ENCODE measurements at places on chromosomes 6 and 20.

DNA sequence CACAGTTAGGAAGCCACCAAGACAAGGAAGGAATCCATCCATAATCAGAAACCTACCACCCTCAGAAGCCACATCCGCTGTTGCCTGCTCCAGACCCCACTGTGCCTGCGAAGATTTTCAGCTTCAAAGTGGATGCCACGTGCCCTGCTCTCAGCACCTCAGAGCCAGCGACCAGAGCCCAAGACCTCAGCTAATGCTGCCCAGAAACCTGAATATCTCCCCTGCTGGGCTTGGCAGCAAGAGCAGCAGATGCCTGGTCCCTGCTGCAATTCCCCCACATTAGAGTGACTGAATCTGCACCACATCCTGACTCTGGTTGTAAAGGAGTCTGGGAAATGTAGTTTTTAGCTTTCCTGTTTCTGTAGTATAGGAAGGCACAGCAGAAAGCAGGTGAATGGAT is 10.7 kb upstream of the ULBP3 start:
- no peak for DNase-seq

- DNase-seq = no peak
Observed at GRCh38 chr6:28656715-28657114, 131.0 kb downstream of the GPX5 start.

GRCh38 chr6:152975204-152975915 is 7.5 kb downstream of the FBXO5 start:
- no peak for DNase-seq

GRCh38 chr20:24530131-24530680 is 60.8 kb downstream of the SYNDIG1 start:
- DNase-seq = no peak

DNA sequence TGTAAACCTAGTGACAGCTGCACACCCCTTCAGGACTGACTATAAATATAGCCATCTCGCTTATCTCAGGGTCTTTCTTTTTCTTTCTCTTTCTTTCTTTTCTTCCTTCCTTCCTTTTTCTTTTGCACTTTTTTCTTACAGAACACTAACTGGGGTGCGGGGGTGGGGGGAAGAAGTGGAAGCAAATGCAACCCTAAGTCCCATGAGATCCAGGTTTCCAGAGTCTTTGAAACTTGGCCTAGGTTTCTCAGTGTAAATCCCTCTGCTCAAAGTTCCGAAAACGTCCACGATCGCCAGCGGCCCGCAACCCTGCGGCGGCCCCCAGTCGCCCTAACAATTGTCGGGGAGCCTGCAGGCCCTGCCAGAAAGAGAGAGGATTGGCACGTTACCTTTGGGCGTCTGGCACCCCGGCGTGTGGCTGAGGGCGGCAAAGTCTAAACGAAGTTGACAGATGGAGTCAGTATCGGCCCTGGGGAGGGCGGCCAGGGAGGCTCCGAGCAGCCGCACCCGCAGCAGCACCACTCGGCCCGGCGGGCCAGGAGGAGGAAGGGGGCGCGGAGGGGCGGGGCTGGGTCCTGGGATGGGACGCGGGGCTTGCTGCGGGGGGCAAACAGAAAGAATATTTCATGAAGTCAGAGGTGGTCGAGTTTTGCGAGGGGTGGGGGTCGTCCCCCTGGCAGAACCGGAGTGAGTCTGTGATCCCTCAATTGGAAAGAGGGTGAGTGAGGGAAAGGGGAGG is 577 bp upstream of the FOXF2 start:
- no peak for DNase-seq

- no peak for DNase-seq
Observed at GRCh38 chr6:82030301-82030700, 217.2 kb downstream of the IBTK start.

GRCh38 chr6:91633374-91634111 is 1046.7 kb upstream of the MAP3K7 start:
- no peak for DNase-seq

GRCh38 chr6:72657407-72658197 is 35.7 kb downstream of the KCNQ5 start:
- DNase-seq = no peak

DNA sequence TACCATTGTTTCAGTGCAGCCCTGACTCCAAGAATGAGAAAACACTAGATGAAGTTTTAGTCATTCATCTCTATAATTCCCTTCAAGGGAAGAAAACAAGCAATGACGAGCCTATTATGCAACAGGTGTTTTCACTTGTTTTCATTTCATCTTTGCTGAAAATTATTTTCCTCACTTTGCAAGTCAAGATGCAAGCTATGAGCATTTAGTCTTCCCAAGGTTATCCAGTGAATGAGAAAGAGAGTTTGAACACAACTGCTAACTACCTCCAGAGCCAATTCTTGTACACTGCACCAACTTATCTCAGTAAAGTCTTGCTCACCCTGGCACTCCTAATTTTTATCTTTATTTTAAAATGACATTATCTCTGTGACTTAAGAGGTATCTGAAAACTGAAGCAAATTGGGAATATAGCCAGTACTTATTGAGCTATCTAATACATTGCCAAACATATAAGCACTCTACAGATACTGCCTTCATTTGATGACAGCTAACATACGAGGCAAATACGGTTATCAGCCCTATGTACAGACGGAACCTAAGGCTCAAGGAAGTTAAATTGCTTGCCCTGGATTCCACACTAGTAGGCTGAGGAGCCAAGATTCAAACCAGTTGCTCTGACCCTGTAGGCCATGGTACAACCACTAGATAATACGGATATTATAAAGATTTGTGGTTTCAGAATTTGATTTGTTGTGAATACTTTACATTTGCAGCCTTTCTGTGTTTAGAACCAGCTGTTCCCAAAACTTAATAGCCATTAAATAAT is 36.8 kb downstream of the MOXD1 start:
- no peak for DNase-seq

- DNase-seq = peak; percentile 53
Observed at GRCh38 chr20:63740070-63740626, 572 bp downstream of the SLC2A4RG start.

DNA sequence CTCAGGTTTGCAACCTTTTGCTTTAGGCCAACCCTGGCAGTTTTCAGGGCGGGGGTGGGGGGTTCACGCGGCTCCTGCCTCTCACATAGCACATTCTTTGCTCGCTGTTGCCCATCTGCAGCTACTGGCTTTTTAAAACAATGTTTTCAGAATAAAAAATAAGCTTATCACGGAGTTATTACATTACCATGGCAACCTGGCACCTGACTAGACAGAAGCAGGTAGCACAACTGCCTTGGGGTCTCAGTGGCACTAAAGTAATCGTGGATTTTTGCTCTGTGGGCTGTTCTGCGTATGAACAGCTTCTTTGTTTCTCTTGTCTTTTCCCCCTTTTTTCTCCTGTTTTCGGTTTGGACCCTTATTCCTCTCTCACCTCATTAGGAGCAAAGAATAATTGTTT is 9.1 kb upstream of the MANBAL start:
- DNase-seq = no peak

DNA sequence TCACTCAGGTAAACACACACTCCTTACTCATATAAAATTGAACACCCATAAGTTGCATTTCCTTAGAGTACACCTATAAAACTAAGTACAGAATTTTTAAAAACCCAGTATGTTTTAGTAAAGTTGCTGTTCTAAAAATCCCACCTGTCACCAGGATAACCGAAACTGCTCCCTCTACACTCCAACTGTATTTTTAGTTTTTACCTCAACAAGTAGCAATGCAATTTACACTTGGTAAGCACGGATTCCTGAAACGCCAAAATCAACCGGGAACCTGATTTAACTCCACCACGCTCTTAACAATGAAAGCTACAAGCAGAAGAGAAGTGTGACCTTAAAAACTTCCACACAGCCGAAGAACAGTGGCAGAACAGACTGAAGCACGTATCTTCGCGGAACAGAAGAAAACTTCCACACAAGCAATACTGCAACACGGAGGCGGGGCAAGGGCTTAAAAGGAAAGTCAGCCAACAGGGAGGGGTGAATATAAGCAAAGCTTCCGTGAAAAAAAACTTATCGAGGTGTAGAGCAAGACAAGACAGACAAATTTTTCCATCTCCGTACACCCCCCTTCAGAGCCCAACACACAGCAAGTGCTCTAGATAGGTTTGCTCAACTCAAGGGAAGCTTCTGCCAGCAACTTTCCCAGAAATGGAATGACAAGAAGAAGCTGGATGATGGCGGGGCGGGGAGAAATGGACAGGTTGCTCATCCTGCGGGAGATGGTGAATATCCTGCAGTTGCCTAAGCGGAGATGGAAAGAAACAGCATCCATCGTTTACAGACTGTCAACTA is 1.4 kb downstream of the STAU1 start:
- DNase-seq = peak; percentile 39

GRCh38 chr20:49356676-49357075 is 78.8 kb upstream of the ZNFX1 start:
- no peak for DNase-seq

GRCh38 chr6:121732641-121733040 is 297.2 kb downstream of the GJA1 start:
- DNase-seq = no peak

DNA sequence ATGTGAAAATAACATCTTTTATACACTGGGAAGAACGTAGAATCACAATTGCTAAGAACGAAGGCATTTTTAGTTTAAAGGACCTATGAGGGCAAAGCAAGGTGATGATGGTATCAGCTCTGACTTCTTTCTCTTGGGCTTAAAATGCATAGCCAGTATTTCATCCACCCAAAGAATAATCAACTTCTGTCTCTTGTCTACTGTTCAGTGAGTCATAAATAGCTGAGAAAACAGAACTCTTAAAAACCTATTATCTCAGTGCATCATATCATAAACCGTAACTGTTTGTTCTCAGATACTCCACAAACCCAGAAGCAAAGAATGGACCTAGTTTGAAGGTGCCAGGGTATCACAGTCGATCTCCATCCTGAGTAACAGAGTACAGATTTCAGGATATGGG is 5.2 kb downstream of the PHF10 start:
- DNase-seq = no peak

- DNase-seq = no peak
Observed at GRCh38 chr6:16493112-16493511, 254.7 kb downstream of the GMPR start.

- no peak for DNase-seq
Observed at GRCh38 chr6:112443179-112444065, 96.3 kb downstream of the RFPL4B start.

GRCh38 chr20:49447946-49448809 is 34.3 kb downstream of the KCNB1 start:
- no peak for DNase-seq

DNA sequence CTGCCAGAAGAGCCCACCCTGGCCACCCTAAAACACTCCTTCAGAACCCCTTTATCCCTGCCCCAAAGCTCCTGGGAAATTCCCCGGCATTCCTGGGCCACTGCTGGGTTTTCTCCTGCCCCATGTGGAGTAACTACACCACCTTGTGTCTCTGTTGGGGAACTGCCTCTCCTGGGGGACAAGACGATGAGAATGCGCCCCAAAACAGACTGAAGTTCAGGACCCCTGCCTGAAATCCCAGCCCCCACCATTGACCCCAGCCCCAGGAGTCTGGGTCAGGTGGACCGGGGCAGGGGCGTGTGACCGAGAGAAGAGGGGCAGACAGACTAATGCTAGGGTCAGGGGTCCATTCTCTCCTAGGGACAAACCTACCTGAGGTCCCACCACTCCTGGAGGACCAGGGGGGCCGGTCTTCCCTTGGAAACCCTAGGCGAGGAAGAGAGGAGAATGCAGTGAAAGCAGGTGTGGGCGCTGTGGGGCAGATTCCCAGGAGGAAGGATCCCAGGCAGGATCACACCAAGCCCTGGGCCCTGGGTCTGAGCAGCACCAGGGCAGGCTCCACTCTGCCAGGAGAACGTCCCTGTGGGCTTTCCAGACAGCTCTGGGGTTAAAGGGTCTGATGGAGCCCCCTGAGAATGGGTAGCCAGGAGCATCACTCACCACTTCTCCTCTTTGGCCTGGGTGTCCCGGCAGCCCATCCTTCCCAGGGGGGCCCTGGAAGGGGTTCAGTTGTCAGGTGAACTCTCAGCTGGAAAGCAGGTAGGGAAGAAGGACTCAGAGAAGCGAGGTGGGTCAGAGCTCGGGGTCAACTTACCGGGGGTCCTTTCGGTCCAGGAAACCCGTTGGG is 19.4 kb downstream of the COL11A2 start:
- DNase-seq = no peak

- DNase-seq = no peak
Observed at GRCh38 chr6:125932451-125932795, 24.1 kb upstream of the HINT3 start.

DNA sequence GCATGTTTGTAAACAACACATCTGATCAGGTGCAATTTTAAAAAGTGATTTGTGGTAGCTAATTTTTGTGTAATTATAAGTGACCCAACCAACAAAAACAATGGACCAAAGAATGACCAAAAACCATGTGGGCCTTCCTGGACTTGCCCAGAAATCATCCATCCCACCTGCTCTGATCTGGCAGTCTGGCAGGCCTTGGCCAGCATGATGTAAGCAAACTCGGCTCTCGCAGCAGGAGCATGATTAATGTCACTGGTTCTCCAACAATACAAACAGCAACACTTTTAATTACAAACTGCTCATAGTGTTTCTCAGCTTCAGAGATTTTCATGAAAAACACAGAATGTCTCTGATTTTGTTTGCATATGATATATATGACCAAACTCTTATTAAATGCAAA is 16.1 kb downstream of the TP53INP2 start:
- DNase-seq = no peak

DNA sequence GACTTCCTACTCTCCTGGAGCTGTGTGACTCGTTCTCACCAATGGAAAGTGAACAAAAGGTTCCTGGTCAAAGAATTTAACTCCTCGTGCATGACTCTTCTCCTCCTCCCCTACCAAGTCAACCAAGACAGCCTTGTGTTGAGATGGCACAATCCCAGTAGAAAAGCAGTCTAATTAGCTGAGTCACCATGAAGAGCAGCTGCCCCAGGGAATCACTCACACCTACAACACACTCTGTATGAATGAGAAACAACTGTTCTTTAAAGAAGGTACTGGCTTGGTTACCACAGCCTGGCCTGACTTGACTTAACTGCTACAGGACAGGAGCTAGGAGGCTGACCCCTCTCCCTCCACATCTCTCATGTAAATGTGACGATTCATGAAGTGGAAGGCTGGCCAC is 2.9 kb upstream of the HLA-DOB start:
- DNase-seq = no peak

DNA sequence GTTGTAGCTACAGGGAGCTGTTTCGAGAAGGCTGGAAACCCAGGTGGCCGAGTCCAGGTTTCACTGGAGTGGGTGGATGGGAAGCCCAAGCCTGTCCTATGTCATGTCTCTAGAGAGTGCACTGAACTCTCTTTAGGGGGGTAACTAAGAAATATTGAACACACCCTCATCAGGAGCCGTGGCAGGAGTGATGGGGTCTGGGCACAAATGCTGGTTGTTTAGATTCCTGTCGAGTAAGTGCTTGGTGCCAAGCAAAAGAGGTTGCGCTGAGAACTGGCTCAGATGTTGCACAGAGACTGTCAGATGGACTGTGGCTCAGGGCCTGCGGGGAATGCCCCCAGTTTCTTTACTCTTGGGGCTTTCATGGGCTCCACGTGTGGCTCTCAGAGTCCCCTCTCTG is 7.3 kb upstream of the FAM209A start:
- DNase-seq = no peak

GRCh38 chr6:35742842-35743241 is 6.0 kb downstream of the ARMC12 start:
- no peak for DNase-seq

- no peak for DNase-seq
Observed at GRCh38 chr20:62439218-62439617, 11.9 kb upstream of the RBBP8NL start.

- DNase-seq = no peak
Observed at GRCh38 chr20:49539481-49540231, 28.3 kb downstream of the PTGIS start.

GRCh38 chr6:169233832-169234231 is 19.8 kb downstream of the THBS2 start:
- DNase-seq = no peak

- DNase-seq = no peak
Observed at GRCh38 chr6:168628176-168628553, 187.2 kb downstream of the SMOC2 start.

All from activated T-helper 1 cell treated with Interleukin-2 at 50 U/mL for 16 hours (primary cell).